Karpas-422 (cell line): ENCODE measurements at places on chromosomes 5 and 9. TPM values are rescaled to one million over a fixed set of nuclear protein-coding genes. Genes with fewer than 3 reads are reported as not detected.

Gene IPO11
- 16.2 and 31.5 TPM in 2 replicates for total RNA-seq

DNA sequence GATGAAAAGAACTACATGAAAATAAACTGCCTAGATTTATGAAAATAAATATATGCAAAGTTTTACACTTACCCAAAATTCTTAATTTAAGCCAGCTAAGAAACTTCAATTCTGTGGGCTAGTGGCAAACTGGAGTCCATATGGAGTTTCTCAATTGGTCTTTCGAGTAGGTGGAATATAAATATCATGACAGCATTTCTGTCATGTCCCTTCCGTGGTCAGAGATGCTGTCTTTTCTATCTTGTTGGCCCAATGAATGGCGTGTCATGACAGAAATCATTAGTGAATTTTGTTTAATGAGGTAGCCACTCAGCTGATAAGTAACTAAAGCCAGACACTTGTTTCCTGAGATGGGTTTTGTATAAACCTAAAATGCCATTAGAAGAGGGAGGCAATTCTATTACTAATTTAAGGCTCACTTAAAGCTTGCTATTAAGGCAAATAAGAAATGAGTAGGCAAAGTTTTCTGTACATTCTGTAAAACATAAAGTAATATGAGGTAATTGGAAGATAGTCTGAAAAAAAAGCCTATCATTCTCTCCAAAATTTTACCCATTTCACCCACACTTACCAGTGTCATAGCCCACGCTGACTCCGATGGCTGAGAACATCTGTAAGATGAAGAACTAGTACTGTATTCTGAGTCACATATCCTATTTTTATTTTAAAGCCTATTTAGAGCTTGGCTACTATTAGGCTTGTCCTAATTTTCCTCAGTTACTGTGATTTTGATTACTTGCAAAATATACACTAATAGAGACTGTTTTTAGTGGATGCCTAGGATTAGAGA is 419.3 kb upstream of the MEF2C start:
- no peak for DNase-seq

DNA sequence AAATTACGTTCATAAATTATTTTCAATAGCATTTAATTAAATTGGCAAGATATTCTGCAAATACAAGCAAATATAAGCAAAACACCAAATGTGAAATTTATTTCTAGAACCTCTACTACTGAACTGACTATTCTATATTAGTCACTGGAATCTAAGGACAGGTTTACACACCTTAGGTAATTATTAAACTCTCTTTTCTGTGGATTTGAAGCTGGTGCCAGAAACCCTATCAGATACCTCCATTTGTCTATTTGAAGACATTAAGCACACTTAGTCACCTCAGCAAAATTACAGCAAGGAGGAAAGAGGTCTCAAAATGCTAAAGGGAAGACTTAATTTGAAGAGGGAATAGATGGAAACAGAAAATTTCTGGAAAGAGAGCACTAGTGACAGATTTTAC is 83.4 kb downstream of the CPLANE1 start:
- DNase-seq: no peak

Gene ZNF367
- total RNA-seq: 5.5 and 6.8 TPM in 2 replicates

- DNase-seq: no peak
Measured at GRCh38 chr9:137678202-137678601, 59.4 kb downstream of the EHMT1 start.

DNA sequence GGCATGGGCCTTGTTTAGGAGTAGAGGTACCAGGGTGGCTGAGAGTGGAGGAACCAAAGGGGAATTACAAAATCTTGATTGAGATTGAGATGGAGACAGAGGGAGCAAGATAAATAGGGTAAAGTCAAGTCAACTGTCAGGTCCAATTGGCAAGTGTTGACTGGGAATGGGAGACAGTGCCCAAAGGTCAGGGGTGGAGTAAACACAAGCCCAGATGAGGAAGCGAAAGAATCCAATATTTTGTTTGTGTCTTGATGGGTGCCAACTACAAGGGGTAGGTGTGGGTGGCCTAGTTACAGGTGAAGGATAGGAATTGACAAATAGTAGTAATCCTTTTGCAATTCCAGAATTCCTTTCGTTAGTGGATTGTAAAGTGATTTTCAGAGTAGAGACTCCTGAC is 75.1 kb upstream of the AGXT2 start:
- no peak for DNase-seq

DNA sequence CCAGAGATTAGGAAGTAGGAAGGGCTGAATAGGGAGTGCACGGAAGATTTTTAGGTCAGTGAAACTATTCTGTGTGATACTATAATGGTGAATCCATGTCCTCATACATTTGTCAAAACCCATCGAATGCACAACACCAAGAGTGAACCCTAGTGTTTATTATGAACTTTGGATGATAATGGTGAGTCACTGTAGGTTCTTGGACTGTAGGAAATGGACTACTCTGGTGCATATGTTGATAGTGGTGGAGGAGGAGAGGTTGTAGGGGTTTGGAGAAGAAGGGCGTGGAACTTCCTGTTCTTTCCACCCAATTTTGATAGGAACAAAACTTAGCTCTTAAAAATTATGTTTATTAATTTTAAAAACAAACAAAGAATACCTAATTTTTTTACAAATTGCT is 14.3 kb downstream of the CTSL start:
- no peak for DNase-seq

DNA sequence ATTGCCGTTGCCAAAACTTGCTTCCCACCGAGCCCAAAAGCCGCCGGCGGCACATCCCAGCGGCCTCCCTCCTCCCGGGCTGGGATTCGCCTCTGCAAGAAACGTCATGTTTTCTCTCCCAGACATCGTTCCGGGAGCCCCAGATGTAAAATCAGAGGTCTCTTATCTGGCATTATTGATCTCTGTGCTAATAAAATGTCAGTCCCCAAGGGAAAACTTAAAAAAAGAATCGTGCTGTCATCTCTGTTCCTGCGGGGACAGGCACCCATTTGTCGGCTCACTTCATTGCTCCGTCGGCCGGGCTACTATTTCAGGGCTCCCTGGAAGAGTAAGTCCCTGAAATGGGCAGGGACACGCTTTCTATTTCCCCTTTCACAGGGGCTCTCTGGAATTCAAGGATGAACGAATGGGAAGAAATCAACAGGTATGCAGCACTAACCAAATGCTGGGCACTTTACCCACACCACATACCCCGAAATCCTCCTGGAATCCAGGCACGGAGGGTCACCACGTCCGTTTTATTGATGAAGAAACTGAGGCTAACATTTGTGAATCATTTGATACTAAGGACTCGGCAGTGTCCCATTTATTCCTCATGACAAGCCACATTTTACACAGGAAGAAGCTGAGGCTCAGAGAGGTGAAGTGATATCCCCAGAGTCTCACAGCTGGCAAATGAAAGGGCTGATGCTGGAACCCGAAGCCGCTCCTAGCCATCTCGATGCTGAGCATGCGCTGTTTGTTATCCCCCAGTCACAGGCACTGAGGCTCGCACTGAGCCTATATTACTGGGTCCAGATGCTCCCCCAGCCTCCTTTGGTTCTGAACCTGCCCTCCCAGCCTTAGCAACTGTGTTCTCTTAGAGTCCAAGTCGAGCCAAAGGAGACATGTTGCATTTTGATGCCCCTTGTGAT is 35.7 kb upstream of the MSX2 start:
- DNase-seq: no peak

Gene SPAAR
- not detected in 2 replicates for total RNA-seq

Gene TLX3
- total RNA-seq: not detected in 2 replicates

Gene SH3RF2
- total RNA-seq: not detected in 2 replicates

Gene PDE8B
- 0.04 and 0.15 TPM in 2 replicates for total RNA-seq

DNA sequence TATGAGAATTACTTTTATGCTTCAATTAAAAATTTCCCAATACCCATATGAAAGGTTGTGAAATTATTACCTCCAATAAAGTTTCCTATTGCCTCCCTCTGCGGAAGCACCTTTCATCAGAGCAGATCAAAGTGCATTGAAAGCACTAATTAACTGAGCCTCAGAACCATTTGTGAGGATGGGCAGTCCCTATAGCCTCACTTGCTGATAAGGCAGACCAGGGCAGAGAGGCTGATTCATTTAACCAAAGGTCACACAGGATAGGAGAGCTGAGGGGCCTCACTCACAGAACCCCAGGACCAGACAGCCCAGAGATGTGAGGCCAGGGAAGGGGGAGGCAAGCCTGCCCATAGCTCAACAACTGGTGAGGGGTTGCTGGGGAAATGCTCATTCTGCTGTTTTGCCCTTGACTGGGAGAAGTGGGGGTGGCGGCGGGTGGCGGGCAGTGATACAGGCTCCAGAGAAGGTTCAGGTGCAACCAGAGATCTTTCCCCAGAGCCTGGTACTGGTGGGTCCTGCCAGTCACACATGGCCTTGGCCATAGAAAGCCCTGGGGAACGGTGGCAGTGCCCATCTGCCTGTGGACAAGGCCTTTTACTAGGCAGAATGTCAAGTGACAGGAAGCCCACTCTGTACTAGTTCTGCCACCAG is 57.9 kb downstream of the MACROH2A1 start:
- DNase-seq: no peak

DNA sequence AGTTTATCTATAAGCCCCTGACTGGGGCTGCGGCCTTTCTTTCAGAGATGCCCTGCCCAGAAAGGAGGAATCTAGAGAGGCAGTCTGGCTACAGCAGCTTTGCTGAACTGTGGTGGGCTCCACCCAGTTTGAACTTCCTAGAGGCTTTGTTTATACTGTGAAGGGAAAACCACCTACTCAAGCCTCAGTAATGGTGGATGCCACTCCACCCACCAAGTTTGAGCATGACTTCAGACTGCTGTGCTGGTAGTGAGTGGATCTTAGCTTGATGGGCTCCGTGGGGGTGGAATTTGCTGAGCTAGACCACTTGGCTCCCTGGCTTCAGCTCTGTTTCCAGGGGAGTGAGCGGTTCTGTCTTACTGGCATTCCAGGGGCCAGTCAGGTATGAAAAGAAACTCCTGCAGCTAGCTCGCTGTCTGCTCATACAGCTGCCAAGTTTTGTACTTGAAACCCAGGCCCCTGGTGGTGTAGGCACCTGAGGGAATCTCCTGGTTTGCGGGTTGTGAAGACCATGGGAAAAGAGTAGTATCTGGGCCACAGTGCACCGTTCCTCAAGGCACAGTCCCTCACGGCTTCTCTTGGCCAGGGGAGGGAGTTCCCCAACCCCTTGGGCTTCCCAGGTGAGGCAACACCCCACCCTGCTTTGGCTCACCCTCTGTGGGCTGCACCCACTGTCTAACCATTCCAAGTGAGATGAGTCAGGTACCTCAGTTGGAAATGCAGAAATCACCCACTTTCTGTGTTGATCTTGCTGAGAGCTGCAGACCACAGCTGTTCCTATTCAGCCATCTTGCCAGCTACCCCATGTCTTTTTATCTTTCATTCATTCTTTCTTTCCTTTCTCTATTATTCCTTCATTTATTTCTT is 211.8 kb upstream of the C9orf72 start:
- DNase-seq: no peak

- no peak for DNase-seq
Measured at GRCh38 chr5:130397132-130397531, 492.9 kb downstream of the CHSY3 start.

GRCh38 chr5:157570531-157571200 is 4.9 kb downstream of the ADAM19 start:
- peak; percentile 65 for DNase-seq
